ENCODE measurements at places on chromosomes 2 and 18.

DNA sequence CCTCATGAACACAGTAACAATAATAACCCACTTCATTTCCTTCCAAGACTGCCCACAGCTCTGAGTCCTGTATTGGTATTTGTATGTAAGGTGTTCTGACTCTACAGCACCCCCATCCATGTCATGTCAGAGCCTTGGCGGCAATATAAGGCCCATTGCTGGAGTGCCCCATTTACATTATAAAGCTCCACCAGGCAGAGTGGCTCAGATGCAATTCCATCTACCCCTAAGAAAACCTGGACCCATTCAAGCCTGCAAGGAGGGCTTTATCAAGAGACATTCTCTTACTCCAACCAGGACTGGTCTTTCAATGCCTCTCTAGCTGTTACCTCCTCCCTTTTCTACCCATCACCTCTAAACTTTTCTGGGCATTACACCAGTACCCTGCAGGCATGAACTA, 101.6 kb downstream of the ANTXR1 start:
- DNase-seq = no peak

DNA sequence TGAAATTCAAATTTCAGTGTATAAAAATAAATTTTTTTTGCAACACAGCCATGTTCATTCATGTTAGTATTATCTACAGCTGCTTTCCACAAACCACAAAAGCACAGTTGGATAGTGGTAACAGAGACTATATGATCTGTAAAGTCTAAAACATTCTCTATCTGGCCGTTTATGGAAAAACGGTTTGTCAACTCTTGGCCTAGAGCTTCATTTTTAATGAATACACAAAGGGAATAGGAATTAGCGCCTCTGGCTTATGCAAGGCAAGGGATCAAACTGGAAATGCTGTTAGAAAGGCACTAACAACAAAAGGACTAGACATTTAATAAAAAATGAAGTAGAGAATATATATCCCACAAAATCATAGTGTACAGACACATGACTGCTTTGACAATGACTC, 211.9 kb downstream of the EXOC6B start:
- no peak for DNase-seq

DNA sequence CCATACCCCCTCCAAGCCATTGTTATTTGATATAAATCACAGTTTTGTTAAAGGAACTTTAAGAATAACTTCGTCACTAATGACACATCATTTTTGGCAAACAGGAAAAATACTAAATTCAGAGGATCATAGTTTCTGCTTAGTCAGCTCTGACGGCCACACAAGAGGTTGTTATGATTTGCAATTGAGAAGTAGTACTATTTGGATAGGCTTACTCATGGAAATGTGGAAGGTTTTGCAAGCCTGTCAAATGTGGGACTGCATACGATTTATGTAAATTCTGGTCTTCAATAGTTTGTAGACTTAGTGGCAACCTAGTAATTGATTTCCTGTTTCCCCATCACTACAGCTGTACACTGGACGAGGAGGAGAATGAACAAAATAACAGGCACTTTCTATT, 108.1 kb downstream of the ARHGEF33 start:
- no peak for DNase-seq

GRCh38 chr2:236550701-236551465, 18.7 kb upstream of the ACKR3 start:
- DNase-seq = no peak

GRCh38 chr2:48189552-48190228, 283.4 kb upstream of the FBXO11 start:
- DNase-seq = no peak

All from HuH-7 (cell line).